ENCODE measurements at places on chromosomes 2 and 18. TPM values are rescaled to one million over a fixed set of nuclear protein-coding genes. Genes with fewer than 3 reads are reported as not detected.
A peak's percentile ranks its signal among the peaks of the same experiment; 100 is the strongest.

GRCh38 chr2:10287761-10288160 lies 14.9 kb upstream of the HPCAL1 start:
- DNase-seq = no peak

- DNase-seq = no peak
These were observed 566.0 kb downstream of the TMX3 start for GRCh38 chr18:68148863-68149262.

- DNase-seq = peak; percentile 74
These were observed 289.8 kb upstream of the SPRED2 start for GRCh38 chr2:65722028-65722778.

Gene LIMS2
- polyA plus RNA-seq = 45.2 TPM

GRCh38 chr18:12092398-12093229 lies 1.0 kb upstream of the ANKRD62 start:
- DNase-seq = no peak

Gene RGPD4
- polyA plus RNA-seq = 0.10 TPM

Gene PCBP1
- 318 TPM for polyA plus RNA-seq

GRCh38 chr18:48994044-48994651 lies 43.4 kb upstream of the SMAD7 start:
- peak; percentile 89 for DNase-seq

DNA sequence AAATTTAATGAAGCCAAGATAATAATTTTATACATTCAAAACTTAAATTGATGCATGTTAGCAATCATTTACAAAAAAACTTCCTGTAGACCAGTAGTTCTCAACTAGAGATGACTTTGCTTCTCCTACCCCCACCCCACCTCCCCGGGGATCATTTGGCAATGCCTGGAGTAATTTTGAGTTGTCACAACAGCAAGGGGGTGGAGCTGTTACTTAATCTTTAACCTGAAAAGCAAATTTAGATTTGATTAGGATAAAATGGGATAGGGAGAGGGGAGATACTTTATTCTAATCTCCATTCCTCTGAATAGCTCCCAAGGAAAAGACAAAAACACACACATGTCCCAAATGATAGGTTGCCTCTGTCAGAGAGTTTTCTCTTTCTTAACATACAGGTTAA lies 4.2 kb downstream of the SLC40A1 start:
- no peak for DNase-seq

All from muscle of leg (tissue), 16 donors.